ENCODE measurements at places on chromosomes 16 and 17.

DNA sequence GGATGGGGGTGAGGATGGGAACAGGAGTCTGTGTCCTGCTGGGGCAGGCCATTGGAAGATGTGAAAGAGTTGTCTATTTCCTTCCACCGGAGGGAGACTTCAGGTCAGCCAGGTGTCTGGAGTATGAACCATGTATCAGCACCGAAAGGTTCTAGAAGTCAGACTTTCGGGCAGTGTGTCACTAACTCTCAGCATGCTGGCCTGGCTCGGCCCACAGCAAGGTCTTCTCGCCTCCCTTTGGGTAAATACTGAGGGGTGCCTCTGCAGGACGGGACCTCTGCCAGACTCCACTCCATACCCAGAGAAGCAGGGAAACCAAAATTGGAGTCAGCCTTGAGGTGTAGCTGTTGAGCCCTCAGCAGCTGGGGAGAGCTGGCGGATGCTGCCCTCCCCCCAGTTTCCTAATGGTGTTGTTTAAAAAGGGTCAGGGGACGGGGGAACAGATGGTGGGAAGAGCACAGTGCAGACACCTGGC, 507 bp downstream of the CIITA start:
- no peak for DNase-seq

DNA sequence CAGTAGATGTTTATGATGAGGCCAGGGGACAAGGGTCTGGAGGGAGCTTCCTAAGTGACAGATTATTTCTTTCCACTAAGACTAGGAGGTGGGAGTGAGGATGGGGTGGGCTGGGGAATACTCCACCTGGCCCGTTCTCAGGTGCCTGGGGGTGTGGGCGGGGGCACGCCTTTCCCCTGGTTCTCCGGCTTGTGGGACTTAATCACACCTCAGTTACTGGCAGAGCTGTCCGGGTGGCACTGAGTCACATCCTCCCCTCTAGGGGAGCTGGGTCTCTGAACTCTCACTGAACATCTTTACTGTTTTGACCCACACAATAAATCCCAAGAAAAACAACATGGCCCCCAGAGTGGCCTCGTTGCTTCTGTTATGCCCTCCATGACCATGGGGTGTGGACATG, 332.8 kb downstream of the MAF start:
- DNase-seq: no peak

- no peak for DNase-seq
These were observed 579 bp upstream of the LRRC59 start for GRCh38 chr17:50397919-50398285.

DNA sequence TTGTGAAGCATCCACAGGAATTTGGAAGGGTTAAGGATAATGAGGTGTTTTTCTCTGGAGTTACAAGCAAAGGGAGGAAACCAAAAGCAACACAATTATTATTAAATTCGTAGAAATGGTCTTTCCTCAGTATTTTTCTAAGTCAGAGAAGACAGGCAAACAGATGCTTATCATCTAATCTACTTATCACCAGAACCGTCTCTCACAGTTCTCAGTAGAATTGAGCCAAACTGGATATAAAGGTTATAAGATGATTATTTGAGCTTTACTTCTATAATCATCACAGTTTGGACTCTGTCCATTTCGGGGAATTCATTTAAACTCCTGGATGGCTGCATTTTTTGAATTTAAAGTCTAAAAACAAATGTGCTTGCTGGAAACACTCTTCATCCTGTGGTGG, 245.0 kb downstream of the KCNJ2 start:
- DNase-seq: no peak

DNA sequence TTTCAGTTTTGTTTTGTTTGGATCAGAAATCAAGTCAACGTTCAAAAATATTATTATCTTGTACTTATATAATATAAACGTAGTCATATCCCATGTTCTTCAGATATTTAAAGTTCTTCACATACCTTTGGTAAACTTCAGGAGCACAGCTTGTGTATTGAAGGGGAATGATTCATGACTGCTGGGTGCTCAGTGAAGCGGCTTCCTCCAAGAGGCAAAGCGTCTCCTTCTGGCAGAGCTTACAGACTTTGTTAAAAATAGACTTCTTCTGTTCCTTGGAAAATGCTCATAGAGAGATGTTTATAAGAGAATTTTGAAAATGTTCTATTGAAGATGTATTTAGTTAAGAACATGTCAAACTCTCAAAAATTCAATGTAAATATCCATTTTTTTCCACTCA, 155.6 kb upstream of the CNTNAP4 start:
- no peak for DNase-seq

DNA sequence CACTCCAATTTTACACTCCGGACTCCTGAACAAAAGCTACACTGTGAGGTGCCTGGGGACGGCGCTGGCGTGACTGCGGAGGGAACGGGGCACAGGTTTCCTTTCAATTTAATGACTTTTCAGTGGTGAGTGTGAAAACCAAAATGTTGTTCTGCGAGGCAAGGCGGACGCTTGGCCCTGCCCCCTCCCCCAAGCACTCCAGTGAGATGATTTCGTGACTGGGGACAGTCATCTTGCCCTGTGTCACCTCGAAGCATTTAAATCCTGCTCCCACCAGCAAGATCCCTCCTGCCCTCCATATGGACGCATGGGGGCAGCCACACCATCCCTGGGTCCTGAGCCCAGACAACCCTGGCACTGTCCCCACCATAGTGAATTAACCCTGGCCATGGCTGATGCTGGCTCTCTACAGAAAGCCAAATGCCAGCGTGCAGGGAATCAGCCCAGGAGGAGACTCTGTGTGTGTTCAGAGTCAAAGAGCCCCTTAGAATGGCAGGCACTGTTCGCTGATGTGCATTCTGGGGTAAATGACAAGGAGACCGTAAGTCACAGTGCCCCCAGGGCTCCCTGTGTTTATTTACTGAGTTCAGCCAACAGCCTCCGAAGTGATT, 41.0 kb downstream of the C16orf95 start:
- DNase-seq: no peak

- no peak for DNase-seq
These were observed 30.2 kb upstream of the JPT2 start for GRCh38 chr16:1647856-1648255.

All from AG10803 (cell line).